OCI-LY7 (cell line): ENCODE measurements at places on chromosomes 4 and X.
A peak's percentile ranks its signal among the peaks of the same experiment; 100 is the strongest.

DNA sequence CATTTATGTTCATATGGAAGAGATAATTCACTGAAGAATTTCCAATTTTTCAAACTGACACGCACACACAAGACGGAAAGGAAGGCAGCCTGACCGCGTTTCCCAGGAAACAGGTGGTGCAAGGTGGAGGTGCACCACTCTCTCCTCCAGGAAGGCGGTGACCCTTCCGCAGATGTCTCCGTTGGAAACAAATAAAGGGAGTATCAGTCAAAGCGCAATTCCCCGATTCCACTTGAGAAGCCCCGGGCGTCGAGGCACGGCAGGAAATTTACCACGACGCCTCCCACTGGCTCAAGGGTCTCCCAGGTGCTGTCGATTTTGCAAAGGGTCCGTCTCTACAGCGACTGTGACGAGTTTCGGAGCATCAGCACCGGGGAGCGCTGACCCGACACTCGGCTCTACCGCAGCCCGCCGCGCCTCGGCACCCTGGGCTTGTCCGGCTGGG lies 770 bp upstream of the TIGD2 start:
- no peak for DNase-seq

DNA sequence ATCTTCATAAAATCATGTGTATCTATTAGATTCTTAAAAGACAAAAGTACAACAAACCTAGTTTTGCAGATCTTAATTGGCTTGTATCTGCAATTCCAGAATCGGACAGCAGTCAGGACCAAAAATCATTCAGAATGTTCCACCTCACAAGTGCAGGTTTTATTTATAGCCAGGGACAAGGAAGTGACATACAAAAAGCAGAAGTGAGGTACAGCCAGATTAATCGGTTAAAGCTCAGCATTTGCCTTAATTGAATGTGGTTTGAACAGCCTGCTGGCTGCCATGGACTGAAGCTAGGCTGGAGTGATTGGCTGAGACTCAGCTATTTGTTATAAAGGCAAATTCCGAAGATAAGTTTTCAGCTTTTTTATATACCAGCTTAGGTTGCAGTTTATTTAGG lies 932.6 kb downstream of the C4orf33 start:
- peak; percentile 81 for DNase-seq

DNA sequence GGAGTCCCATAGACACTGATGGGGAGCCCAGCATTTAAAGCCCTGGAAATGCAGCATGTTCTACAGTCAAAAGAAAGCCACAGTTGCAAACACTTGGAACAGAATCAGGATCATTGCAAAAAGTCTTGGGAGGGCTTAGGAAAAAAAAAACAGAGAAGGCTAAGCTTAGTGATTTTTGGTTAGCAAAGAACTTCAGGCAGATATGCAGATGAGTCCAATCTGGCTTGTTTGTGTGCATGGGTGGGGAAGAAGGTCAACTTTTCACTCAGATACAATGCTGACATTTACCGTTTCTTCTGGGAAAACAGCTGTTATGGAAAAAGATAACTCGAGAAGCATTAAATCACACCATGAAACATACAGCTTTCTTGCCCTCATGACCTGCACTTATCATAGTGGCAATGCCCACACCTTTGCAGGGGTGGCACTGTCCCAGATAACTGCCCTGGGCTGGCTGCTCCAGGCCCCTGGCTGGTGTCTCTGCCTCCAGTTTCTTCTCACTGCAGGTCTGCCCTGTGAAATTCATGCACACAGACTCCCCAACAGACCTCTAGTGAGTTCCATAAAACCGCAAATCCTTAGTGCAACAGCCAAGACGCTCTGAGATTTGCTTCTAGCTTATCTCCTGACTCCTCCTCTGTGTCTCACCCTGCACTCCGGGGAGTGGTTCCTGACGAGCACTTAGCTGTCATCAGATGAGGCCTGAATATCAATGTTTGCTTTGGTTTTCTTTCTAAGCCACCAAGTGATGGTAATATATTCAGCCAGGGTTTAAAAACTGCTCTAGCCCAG lies 99.2 kb downstream of the DRD5 start:
- no peak for DNase-seq

DNA sequence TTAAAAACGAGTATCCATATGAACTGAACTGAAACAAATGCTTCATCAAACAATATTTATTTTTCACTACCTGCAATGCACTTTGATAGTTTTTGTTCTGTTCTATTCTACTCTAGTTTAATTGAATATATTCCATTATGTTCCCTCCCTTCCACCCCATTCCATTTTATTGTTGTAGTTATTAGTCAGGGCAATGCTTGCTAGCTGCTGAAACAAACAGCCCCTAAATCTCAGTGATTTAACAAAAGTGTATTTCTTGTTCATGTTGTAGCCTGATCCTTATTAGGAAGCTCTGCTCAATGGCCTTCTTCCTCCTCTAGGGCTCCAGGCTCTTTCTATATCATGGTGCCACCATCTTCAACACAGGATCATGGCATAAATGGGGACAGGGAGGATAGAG lies 122.3 kb upstream of the RAI2 start:
- DNase-seq: no peak

DNA sequence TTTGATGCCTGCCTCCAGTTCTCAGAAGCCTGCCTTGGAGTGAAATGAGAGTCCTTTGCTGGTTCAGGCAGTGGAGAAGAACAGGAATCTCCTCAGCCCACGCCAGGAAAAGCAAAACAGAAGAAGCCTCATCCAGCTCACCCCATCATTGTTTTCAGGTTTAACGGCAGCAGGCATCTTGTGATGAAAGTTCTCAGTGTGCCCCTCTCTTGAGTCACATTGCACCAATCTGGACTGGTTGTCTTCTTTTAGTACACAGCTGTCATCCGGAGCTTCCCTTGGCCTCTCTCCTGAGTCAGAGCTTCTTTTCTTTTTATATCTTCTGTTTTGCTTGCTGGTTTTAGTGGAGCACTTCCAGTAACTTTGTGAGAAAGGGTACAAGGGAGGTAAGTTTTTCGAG lies 50.9 kb downstream of the TSPAN7 start:
- no peak for DNase-seq

GRCh38 chrX:13893826-13894225 lies 76.9 kb upstream of the GPM6B start:
- DNase-seq: no peak

DNA sequence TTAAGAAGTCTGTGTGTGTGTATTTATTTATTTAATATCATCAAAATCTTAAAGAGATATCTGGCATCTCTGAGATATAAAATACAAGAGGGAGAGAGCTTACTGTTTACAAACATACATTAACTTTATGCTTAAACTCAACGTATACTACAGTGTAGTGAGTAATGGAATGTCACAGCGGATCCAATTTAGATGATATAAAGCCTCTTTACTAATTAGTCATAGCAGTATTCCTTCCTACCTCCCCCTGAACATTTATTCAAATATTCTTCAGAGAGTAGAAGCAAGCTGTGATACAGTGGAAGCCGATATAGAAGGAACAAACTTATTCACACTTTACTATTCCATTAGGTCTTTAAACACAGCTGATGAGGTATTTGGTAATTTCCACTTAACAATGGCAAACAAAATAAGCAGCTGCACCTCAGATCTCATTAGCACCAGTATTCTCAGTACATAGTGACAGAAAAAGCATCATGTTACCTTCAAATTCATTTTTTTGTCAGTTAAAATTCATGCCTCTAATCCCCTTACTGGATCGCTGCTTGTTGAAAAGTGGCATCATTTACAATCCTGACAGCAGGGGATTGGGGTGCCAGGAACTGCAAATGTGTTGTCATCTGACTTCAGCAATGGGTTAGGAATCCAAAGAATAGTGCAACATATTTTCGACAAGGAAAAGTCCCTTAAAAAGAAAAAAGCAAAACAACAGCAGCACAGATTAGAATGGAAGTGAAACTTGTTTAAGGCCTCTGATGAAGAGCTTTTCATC lies 658.7 kb upstream of the EPHA5 start:
- DNase-seq: no peak

GRCh38 chr4:41443340-41444079 lies 94.4 kb upstream of the LIMCH1 start:
- DNase-seq: no peak

- DNase-seq: no peak
Measured at GRCh38 chrX:18994713-18995112, 10.8 kb upstream of the PHKA2 start.

DNA sequence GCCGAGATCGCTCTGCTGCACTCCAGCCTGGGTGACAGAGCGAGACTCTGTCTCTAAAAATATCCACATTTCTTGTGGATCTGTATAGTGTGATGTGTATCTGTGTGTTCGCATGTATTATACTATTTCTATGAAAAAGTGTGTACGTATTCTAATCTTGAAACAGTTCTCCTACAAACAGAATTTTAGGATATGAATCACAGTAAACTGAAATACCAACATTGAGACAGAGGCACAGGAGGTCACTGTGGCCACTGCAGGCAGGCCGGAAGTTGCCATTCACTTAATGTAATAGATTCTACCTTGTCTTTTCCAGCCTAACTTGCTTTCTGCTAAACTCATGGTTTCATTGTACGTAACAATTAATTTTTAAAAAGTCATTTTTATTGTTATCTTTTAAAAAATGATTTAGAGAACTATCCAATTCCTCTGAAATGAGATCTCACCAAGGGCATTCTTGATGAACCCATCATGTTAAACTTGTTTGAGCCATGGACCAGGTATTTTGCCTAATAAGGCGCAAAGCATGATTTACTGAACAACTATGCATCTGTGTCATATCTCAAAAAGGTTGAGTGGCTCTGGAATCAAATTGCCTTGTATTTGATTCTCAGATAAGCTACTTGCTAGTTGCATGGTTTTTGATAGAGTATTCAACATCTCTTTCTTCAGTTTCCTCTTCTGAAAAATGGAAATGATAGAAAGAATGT lies 154.9 kb upstream of the GYPA start:
- DNase-seq: no peak

DNA sequence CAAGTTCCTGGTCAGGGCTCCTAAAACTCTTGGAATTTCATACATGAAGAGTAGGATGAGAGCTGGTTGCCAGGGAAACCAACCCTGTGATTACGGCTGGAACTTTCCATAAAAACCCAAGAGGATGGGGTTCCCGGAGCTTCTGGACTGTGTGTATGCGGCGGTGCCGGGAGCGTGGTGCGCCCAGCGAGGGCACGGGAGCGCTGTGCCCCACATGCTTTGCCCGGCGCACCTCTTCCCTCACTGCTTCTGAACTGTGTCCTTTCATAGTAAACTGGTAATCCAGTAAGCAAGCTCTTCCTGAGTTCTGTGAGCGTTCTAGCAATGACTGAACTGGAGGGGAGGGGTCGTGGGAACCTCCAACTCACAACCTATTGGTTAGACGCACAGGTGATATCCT lies 152.6 kb downstream of the AFAP1 start:
- DNase-seq: no peak

DNA sequence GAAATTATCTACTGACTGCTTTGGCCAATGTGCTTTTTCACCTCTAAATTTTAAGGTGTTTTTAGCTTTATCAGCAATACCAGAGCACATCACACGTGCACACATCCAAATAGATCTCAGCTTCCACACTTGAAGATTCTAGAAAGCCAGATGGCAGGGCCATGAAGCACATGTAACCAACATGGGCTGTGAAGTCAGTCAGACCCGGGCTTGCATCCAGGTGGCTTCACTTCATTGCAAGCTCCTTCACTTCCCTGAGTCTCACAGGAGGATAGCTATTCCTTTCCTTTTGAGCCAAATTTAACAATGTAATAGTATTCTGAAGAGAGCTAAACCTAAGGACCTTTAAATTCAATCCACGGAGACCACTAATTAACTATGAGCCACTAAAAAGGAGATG lies 86.5 kb downstream of the SH3RF1 start:
- DNase-seq: no peak

DNA sequence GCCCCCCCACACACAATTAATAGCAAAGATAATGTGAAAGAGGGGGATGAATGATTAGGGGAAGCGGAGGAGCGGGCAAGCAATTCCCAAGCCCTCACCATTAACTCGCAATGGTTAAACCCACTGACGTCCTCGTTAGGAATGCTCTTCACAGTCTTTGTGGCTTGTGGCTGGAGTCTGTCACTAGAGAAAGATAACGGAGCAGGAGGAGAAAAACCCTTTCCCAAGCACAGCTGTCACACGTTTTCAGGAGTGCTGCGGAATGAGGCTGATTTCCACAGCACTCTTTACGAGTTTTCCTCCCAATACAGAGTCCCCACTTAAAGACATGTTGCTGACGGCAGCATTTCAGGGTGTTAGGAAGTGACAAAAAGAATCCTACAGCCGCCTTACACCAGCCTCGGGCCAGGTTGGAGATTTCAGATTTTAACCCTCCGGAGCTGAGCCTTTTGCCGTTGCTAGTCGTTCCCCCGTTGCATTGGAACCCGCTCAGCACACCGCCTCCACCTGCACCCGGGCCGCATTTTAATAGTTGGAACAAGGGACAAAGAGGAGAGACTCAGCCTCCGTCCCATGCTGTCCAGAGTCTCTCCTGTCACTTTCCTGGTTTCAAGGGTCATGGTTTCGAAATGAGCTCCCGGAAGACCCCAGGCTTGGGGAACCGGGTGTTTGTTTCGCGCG lies 92.2 kb downstream of the GEMIN8 start:
- DNase-seq: no peak

DNA sequence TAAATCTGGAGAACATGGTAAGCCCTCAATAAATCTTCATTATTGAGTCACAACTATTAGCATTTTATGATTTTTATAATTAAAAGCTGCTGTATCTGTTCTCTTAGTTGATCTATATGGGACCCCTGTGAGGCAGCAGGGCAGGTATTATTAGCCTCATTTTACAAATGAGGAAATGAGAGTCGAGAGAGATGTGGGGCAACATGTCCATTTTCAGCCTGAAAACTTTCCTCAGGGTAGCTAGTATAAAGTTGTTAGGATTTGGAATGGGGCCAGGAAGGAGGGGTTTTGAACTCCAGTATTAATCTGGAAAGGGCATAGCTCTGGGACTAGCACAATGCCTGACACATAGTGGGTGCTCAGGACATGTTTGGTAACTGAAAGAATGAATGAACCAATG lies 191.7 kb upstream of the GPC4 start:
- no peak for DNase-seq

- no peak for DNase-seq
Measured at GRCh38 chrX:104566681-104567501, 892 bp downstream of the IL1RAPL2 start.

- DNase-seq: no peak
Measured at GRCh38 chr4:7172946-7173345, 19.4 kb upstream of the SORCS2 start.

DNA sequence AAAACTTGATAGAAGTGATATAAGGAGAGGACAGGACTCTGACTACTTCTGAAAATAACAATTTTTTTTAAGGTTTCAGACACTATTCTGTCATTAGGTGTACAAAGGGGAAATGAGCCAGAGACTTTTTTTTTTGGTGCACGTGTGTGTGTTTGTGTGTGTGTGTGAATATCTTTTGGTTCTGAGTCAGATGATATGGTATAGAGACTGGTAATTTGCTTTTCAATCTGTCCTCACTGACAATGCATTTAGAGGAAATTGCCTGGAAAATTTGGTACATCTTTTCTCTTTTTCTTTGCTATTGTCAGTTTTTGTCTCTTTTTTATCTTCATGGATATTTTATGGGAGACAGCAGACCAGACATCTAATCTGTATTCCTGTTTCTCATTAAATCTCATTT lies 59.3 kb downstream of the DDIT4L start:
- no peak for DNase-seq
